ENCODE measurements at places on chromosomes 2 and 18.

DNA sequence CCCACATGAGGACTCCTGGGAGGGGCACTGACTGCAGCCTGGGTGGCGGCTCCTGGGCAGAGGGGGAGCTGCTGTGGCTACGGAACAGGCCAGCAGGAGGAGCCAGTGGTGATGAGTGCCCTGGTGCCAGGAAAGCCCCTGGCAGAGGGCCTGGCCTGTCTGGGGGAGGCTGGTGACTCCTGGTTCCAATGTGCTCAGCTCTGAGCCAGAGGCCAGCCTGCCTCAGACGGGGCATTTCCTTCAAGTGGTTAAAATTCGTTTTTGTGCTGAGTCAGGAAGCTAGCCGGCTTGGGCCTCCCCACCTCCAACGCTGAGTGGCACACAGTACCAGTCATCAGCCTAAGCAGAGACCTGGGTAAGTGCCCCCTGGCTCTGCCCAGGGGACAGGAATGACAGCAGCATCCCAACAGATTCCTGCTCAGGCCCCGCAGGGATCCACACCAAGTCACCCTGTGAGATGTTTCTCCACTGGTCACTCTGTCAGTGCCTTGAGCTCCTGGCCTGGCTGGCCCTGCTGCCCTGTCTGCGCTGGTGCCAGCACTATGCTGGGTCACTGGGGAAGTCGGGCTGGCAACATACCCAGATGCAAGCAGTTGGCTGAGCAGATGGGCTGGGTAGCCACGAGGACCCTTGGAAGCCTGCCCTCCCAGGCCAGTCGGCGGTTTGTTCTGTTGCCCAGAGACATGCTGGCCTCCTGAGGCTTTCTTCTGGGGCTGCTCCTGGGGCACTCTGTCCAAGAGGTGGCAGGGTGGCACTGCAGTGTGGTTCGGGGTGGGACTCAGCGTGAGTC lies 7.1 kb upstream of the KLF11 start:
- DNase-seq, result no peak

DNA sequence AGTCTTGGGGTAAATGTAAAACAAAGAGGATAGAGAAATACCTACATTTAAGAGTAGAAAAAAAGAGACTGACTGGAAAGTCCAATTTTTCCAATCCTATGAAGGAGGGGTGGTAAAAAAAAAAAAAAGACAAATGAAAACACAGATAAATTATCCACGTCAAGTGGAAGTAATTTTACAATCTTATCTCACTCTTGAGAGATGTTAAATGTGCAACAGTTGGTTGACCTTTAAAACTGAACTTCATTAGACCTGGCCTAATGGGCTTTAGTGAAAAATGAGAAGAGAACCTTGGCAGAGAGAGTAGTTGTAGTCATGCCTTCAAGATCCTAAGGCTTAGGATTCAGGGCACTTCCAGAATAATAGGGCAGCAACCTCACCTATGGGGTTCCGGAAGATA lies 20.4 kb downstream of the GALNT3 start:
- DNase-seq, result no peak

GRCh38 chr2:238926761-238927611 lies 79.1 kb downstream of the TWIST2 start:
- DNase-seq, result no peak

DNA sequence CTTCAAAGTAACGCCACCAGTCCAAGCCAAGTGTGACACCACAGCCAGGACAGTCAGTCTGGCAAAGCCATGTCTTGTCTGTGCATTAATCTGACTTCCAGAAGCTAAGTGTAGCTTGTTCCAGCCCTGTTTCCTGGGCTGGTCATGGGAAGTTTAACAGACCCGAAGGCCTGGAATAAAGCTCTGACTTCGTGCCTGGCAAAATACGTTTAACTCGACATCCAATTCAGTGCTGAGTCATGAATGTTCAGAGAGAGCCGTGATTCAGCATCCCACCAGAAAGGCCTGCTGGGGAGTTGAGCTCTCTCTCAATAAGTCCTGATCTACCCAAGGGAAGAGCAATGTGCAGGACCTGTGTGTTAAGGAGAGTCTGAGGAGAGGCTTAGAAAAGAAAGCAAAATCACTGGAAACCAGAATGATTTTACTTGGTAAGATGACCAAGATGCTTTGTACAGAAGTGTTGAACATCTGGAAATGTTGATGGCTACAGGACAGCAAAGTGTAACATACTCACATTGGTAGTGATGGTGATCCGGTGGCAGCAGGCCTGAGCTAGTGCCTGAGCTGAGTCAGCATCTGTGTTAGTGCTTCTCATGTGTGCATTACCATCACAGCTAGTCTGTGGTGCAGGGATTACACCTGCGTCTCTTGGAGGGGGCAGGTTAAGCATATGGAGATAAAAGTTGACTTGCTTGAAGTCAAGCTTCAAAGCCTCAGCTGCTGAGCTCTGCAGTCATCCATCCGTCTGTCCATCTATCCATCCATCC lies 743.7 kb upstream of the HS6ST1 start:
- no peak for DNase-seq

- DNase-seq, result no peak
Observed at GRCh38 chr18:12409469-12409868, 1.7 kb downstream of the PRELID3A start.

GRCh38 chr18:45221363-45221762 lies 393.9 kb upstream of the SLC14A2 start:
- DNase-seq, result no peak

DNA sequence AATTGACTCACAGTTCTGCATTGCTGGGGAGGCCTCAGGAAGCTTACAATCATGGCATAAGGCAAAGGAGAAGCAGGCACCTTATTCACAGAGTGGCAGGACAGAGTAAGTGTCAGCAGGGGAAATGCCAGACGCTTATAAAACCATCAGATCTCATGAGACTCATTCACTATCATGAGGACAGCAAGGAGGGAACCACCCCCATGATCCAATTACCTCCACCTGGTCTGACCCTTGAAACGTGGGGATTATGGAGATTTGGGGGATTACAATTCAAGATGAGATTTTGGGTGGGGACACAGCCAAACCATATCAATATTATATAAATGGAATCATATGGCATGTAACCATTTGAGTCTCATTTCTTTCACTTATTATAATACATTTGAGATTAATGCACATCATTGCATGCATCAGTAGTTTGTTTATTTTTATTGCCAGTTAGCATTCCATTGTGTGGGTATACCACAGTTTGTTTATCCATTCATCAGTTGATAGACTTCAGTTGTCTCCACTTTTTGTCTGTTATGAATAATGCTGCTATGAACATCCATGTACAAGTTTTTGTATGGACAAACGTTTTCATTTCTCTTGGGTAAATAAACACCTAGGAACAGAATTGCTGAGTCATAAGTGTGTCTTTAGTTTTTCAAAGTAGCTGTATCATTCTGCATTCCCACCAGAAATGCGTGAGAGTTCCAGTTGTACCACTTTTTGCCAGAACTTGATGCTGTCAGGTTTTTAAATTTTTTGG lies 5.8 kb upstream of the SRBD1 start:
- DNase-seq, result no peak

DNA sequence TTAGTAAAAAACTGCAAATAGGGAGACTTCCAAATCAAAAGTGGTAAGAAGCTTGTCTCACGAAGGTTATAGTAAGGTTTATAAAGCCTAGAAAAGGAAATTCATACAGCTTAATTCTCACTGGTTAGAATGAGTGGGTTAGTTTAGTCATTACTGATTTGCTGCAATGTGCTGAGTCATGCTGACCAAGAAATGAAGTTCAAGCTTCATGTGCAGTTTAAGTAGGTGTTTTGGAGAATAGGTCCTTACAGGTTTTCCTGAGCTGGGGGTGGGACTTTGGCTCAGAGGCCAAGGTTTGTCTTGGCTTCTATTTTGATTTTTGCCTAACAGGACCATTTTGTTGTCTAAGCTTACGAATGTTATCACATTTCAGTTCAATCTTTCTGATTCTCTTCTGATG lies 15.1 kb downstream of the CLIP4 start:
- no peak for DNase-seq

DNA sequence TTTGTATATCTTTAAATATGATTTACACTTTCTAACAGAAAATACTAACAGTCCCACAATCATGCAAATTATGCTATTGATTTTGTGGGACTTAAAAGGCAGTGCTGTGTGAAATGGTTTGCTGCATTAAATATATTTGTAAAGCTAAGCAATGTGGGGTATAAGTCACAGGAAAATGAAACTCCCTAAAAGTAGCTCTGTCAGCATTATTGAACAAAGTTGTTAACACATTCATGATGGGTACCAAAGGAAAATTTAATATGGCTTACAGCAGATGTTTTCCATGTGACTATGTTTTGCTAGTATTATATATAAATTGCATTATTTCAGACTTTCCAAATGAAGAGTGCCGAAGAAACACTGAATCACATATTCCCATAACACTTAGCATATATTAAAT lies 1450.0 kb downstream of the LRP1B start:
- DNase-seq, result no peak

DNA sequence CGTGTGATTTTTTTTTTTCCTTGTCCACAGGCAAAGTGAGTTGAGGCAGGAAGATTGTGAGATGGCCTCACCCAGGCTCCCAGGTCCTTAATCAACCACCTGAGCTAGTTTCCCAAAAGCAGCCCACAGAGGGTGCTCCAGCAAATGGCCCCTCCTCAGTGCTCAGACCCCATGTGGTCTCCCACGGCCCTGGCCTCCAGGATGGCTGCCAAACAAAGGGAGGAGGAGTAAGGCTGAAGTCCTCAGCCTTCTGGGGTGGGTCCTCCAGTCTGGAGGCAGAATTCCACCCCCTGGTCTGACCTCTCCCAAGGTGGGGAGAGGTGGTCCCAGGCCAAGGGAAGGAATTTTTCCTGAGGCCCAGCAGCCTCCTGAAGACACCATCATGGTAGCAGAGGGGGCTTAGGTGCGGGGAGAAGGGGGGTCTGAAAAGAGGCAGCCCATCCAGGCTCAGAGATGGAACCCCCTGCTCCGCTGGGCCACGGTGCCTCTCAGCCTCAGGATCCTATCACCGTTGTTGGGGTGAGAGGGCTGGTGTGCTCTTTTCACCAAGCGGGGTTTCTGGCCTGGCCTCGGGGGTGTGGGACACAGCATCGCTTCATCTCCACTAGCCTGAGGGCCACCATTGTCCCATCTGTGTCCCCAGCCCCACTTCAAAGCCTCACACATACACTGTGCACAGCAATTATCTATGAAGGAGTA lies 2.3 kb downstream of the NGEF start:
- DNase-seq, result no peak

DNA sequence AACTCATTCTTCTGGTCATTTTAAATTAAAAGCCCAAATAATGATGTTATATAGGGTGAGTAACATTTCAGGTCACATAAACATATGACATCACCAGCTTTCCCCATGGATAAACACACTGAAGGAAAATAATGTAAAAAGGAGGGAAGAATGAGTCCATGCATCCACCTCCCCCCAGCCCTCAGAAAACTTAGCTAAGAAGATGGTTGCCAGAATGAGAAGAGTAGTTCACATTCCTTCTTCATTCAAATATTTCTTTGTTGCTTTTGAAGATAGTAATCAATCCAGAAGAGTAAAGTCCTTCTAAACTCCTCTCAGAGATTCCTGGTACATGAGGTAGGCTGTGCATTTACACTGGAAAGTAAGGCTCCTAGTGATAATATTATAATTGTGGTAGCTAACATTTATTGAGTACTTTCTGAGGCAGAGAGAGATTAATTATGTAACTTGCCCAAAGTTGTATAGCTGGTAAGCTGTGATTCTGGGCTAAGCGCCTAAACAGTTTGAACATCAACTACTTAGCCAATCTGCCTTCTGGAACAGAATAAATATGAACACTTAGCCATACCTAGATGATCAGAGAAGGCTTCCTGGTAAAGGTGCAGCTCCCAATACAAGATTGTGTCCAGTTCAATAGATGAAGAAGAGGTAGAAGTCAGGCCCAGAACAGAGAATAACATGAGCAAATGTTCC lies 256.7 kb upstream of the FN1 start:
- no peak for DNase-seq

DNA sequence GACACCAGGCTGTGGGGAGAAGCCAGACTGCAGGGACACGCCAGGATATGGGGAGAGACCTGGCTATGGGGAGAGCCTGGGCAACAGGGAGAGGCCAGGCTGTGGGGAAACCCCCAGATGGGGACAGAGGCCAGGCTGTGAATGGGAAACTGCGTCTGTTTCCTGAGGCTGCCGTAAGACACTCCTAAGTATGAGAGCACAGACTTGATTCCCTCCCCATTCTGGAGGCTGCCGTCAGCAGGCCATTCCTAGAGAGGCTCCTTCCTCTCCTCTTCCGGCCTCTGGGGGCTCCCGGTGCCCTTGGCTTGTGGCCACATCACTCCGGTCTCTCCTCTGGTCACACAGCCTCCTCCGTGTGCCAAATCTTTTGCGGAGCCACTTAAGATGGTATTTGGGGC lies 32.3 kb downstream of the ADI1 start:
- DNase-seq, result no peak

DNA sequence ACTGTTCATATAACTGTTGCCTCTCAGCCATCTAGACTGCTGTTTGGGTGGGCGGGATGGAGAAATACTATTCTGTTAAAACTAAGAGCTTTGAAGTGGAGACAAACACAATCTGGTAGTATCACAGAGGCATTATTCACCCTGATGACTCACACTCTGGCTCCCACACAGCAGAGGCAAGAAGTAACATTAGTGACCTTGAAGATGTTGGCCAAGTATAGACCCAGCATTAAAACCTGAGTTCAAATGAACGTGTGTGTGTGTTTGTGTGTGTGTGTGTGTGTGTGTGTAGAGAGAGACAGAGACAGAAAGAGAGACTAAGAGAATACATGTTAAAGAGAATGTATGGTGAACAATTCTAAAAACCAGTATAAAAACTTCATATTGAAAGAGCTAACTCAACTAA lies 22.5 kb upstream of the ACVR1 start:
- no peak for DNase-seq

- DNase-seq, result no peak
Observed at GRCh38 chr2:173249661-173250641, 104.7 kb upstream of the CDCA7 start.

- DNase-seq, result no peak
Observed at GRCh38 chr18:32769586-32770053, 3.2 kb downstream of the KLHL14 start.

DNA sequence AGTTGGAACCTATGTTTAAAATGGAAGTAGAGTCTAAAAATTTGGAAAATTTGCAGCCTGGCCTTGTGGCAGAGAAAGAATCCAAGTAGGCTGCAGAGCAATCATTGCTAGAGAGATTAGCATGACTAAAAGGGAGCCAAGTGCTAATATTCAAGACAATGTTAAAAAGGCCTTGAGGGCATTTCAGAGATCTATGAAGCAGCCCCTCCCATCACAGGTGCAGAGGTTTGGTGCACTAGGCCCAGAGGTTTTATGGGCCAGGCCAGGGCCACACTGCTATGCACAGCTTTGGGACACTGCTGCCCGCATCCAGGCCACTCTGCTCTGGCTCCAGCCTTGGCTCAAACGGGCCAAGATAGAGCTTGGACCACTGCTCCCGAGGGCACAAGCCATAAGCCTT lies 6.7 kb upstream of the IL1A start:
- DNase-seq, result no peak

- no peak for DNase-seq
Observed at GRCh38 chr18:23793051-23793450, 103.8 kb downstream of the LAMA3 start.

GRCh38 chr18:27556741-27557140 lies 371.6 kb upstream of the CHST9 start:
- no peak for DNase-seq
